Activated CD8-positive, alpha-beta T cell treated with anti-CD3 and anti-CD28 coated beads for 36 hours (primary cell): ENCODE measurements at places on chromosomes 6 and 20. TPM values are rescaled to one million over a fixed set of nuclear protein-coding genes. Genes with fewer than 3 reads are reported as not detected.
A peak's percentile ranks its signal among the peaks of the same experiment; 100 is the strongest.

DNA sequence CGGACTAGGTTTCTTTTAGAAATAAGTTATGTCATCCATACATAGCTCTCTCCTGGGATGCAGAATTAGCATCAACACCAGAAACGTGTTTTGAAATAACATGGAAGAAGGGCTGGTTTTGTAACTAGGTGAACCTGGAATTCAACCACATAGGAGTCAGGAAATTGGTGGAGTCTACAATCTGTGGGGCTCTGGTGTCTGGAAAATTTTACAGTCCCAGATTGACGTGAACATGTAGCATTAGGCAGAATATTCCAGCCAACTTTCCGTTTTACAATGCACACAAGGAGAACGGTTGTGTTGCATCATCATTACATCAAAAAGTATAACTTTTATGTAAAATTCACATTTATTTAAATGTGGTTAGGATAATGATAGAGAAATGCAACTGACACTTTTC, 1.9 kb downstream of the KCNQ5 start:
- no peak for DNase-seq

DNA sequence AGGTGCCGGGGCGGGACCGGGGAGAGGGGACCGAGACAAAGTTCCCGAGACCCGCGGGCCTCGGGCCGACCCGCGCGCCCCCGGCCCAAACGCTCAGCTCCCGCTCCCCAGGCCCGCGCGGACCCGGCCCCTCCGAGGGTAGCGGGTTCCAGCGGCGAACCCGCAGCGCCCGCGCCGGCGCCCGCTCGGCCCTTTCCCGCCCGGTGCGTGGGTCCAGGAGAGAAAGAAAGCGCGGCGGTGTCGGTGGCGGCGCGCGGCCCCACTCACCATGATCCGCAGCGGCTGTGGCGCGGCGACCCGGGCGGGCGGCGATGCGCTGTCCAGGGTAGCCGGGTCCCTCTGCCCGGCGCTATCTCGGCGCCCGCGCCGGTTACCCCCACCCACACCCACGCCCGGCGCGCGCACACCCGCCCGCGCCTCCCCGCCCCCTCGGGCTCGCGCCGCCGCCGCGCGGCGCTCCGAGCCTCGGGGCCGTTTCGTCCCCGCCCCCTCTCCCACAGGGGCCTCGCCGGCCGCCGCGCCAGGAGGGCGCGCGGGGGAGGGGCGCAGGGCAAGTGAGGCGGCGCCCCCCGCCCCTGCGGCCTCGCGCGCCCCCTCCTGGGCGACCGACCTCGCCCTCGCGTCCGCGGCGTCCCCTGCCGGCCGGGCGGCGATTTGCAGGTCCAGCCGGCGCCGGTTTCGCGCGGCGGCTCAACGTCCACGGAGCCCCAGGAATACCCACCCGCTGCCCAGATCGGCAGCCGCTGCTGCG, at the start of gene ELOVL2:
ELOVL2 (minus strand) TSS at position 345 of the 751 bp plus-strand sequence; CDS start at position 270, 75 bp downstream.
- peak; percentile 25 for DNase-seq

DNA sequence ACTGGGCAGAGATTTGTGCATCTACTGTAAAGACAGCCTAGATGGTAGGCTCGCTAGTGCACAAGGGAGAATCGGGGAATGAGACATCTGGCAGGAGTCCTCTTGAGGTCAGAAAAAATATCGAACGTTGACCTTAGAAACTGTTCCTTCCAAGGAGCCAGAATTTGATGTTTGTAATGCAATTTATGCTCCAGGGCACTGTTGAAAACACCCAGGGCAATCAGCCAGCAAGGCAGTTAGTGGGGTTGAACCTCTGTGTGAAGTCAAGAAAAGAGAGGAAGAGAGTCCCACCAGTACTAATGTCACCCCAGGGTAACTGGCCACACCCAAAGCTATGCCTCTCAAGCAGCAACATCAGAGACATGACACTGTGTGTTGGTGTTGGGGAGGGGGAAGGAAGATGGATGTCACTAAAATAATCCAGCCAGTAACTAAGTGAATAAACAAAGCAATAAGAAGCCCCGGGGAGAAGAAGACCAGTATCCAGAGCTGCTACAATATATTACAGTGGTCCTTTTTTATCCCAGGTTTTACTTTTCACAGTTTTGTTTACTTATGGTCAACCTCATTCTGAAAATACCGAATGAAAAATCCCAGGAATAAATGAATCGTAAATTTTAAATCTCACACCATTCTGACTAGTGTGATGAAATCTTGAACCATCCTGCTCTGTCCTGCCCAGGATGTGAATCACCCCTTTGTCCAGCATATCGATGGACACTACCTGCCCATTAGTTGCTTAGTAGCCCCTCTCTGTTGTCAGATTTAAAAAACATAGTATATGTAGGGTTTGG, 32.9 kb upstream of the PDE10A start:
- DNase-seq = no peak

DNA sequence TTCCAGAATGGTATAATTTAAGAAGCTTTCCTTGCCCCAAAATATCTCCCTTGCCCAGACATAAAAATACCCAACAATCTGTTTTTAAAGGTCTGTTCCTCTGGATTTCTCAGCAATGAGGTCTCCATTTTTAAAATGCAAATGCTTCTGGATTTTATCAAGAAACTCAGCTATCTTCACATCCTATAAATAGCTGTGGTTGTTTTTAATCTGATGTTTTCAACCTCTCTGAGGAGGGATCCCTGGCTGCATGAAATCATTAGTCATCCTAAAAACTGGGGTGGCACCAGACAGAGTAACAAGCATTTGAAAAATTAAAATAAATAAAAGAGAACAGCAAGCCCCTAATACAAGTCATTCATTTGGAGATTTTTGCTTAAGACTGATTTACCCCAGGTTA, 168.5 kb upstream of the ID4 start:
- no peak for DNase-seq

DNA sequence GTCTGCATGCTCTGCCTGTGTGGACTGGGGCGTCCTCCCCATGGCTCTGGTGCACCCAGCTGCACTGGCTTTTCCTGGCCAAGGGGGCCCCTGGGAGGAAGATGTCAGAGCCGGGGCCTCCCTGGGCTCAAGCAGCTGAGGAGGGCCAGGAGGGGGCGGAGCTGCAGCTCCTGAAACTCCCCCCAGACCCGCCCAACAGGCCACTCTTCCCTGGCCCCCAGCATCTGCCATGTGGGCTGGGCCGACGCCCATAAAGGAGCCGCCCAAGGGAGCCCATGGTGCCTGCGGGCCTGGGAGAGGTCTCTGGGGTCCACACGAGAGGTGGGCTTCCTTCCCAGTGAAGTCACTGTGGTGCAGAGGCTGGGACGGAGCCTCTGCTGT, 4.0 kb downstream of the RBBP8NL start:
- DNase-seq = no peak

- DNase-seq = no peak
These were observed 324.7 kb upstream of the RUNX2 start for GRCh38 chr6:45003387-45003786.

GRCh38 chr6:144951730-144952437, 666.7 kb downstream of the UTRN start:
- DNase-seq = no peak

DNA sequence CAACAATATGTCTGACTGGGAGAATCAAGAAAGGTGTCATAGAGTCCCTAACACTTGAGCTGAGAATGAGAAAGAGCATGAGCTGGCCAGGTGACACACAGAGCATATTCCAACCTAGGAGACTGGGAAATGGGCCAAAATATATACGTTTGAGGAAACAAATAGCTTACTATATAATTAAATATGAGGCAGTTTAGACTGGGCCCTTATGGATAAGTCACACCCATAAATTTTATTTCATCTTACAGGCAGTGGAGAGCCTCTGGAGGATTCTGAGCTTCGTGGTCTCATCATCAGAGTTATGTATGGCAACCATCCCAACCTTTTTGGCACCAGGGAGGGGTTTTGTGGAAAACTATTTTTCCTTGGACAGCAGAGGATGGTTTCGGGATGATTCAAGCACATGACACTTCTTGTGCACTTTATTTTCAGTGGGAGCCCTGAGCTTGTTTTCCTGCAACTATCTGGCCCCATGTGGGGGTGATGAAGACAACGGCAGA, 12.9 kb upstream of the NQO2 start:
- no peak for DNase-seq

- DNase-seq = no peak
These were observed 160.0 kb downstream of the PLCB4 start for GRCh38 chr20:9228774-9229450.

- DNase-seq = no peak
These were observed 333.8 kb downstream of the CDH26 start for GRCh38 chr20:60292001-60292520.

DNA sequence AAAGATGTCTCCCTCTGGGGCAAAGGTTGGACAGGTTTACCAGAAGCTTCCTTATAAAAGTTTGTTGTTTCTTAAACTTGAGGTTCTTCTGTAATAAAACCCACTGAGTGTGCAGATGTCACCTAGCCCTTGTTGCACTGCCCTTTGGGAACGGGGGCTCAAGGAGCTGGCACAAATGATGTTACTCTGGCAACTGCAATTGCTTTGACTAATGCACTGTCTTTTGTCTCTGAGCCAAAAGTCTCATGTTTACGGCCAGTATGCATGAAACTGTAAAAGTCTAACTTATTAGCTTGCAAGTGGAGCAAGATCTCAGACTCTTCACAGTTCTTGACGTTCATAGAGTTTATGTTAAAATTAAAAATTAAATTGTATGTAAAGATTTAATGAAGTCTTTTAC, 655.7 kb downstream of the EPHA7 start:
- no peak for DNase-seq

- DNase-seq = no peak
These were observed 4.3 kb downstream of the CALHM4 start for GRCh38 chr6:116557893-116558292.

DNA sequence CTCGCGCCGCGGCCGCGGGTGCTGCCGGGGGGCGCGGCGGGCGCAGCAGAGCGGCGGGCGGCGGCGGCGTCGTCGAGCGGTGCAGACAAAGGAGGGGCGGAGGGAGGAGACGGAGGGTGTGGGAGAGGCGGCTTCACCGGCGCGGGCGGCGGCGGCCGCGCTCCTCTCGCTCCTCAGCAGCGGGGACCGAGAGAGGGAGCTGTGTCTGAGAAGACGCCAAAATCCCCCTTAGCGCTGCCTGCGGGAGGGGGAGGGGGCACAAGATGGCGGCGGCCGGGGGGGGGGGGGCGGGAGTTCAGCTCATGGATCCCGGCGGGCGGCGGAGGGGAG, 296 bp downstream of the ADNP start:
- DNase-seq = no peak

GRCh38 chr6:156887623-156888269, 110.6 kb downstream of the ARID1B start:
- DNase-seq = peak; percentile 50

GRCh38 chr6:53263917-53264316, 84.8 kb downstream of the ELOVL5 start:
- no peak for DNase-seq

Gene DDO
- not detected for total RNA-seq

Gene IBTK
- 26.8 TPM for total RNA-seq

Gene GATA5
- total RNA-seq = not detected

Gene ADGRG6
- total RNA-seq = 1.5 TPM
